ENCODE measurements at places on chromosomes 12 and 14.

DNA sequence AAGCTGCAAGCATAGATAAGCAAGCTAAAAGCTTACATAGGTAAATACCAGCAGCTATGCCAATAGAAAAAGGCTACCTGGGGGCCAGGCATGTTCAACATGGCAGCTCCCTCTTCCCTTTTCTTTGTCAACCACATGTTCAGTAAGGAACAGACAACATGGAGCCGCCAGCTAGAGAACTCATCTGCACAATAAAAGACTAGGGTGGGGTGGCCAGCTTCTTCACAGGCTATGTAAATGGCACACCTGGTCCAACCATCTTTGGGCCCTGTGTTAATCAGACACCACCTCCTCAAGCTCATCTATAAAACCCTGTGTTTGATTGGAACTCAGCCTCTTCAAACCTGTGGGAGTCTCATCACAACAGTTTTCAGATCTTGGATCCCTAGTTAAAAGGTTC lies 129.7 kb upstream of the TMPO start:
- DNase-seq, result no peak

GRCh38 chr14:56328021-56328420 lies 209.8 kb downstream of the PELI2 start:
- DNase-seq, result no peak

DNA sequence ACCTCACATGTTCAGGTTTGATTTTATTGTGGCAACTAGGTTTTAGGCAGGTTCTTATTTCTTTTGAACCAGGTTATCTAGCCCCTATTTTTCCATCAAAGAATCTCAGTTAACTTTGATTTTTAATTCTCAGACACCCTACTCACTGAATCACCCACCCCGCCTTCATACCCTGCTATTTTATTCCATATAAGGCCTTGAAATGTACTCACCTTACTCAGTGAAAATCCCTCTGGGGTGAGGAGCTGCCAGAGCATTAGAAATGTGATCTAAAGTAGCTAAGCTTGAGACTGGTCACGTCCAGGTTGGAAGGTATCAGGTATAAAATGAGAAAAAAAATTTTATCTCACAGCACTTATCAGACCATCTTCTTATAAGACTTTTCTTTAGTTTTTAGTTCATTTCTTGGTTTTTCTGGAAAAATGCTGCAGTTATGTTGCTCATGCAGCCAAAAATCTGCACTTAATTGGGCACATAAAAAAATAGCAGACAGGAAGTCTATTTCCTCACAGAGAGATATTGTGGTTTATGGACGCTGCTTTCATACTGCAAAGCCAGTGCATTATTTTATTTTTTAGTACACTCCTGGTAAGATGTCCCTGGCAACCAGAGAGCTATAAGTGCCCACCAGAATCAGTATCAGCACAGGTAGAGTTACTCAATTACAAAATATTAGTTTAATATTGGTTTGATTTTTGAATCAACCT lies 101.5 kb upstream of the CCDC91 start:
- no peak for DNase-seq

GRCh38 chr12:57521525-57522010 lies 1.1 kb upstream of the MBD6 start:
- DNase-seq, result no peak

GRCh38 chr14:95739356-95739755 lies 25.4 kb upstream of the TCL1A start:
- no peak for DNase-seq

GRCh38 chr14:52874389-52874788 lies 76.5 kb downstream of the FERMT2 start:
- DNase-seq, result no peak
